ENCODE measurements at places on chromosomes 6 and 20.
A peak's percentile ranks its signal among the peaks of the same experiment; 100 is the strongest.

GRCh38 chr20:20271271-20271670 lies 96.6 kb upstream of the INSM1 start:
- DNase-seq = no peak

GRCh38 chr6:41630069-41630468 lies 8.2 kb upstream of the MDFI start:
- no peak for DNase-seq

- DNase-seq = no peak
These were observed 12.0 kb upstream of the MRPS10 start for GRCh38 chr6:42229506-42230119.

GRCh38 chr6:147262946-147263345 lies 58.7 kb downstream of the STXBP5 start:
- DNase-seq = no peak

DNA sequence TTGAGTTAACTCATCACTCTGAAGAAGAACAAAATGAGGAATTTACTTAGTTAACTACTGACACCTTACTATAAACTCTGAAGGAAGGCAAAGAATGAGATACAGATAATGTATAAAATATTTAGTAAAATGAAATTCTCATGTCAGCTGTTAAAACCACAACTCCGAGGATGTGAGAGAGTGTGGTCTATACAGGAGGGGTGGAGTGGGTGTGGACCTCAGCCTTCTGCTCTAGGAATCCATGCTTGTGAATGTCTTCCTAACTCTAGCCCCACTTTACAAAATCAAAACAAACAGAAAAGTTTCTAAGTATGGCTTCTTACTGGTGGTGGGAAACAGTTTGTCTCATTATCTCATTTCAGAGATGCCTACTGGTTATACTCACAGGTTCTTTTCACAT lies 14.2 kb downstream of the PPP1R14C start:
- DNase-seq = no peak

DNA sequence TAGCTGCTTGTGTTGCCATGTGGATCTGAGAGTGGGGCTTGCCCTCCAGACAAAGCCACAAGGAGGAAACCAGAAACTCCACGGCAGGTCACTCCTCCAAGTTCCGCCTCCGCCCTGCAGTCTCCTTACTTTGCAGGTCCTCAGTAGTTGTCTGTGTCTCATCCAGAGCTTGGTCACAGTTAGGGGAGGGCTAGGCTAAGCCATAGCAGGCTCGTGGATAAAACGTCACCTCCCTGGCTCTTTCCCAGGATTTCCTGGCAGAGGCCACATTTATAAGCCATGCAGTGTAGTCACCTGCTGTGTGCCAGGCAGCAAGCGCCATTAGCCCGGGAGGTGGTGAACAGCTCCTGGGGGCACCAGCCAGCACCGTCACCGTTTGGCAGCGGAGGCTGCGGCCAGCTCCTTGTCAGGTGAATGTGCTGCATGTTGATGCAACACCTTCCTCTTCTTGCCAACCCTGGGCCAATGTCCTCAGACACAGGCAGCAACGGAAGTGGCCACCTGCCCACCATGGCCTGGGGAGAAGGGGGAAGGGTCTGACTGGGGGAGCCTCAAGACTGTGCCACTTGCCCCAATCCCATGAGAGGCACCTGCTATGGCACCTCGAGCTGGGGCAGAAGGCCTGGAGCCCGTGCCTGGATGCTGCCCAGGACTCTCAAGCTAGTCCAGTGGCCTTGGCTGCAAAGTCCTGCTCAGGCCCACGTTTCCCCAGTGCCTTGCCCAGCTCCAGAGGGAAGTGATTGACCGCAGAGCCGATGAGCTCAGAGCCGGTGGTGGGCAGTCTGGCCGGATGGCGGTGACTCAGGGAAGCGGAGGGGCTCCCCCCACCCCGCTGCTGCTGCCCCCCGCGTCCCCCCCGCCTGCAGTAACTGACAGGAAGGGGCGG lies 39.0 kb upstream of the SLCO4A1 start:
- no peak for DNase-seq

GRCh38 chr6:169849396-169849795 lies 98.0 kb downstream of the ERMARD start:
- DNase-seq = no peak

- DNase-seq = no peak
These were observed 13.0 kb upstream of the MUC22 start for GRCh38 chr6:30997301-30997700.

- no peak for DNase-seq
These were observed 283.0 kb downstream of the CDH4 start for GRCh38 chr20:61535091-61535490.

GRCh38 chr20:39452583-39453340 lies 490.6 kb downstream of the DHX35 start:
- no peak for DNase-seq

- no peak for DNase-seq
These were observed 104.4 kb upstream of the FOXP4 start for GRCh38 chr6:41441598-41442351.

DNA sequence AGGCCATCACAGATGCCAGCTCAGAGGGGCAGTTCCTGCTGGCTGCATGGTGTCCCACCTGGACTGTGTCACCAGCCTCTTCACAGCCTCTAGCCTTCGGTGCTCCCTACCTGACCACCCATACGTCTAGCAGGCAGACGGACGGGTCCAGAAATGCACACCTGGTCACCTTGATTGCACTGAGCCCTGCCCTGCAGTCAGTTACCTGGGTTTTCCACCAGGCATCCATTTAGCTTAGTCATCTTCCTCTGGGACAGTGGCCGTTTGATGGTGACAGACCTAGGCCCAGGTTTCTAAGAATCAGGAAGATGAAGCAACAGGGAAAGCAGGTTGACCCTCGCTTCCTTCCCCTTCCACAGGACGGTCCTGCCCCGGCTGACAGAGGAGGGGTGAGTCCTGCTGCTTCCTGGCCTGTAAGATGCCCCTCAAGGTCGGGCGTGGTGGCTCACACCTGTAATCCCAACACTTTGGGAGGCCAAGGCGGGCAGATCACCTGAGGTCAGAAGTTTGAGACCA lies 9.8 kb upstream of the BPI start:
- DNase-seq = no peak

- no peak for DNase-seq
These were observed 83.3 kb upstream of the TNFAIP3 start for GRCh38 chr6:137783710-137784109.

DNA sequence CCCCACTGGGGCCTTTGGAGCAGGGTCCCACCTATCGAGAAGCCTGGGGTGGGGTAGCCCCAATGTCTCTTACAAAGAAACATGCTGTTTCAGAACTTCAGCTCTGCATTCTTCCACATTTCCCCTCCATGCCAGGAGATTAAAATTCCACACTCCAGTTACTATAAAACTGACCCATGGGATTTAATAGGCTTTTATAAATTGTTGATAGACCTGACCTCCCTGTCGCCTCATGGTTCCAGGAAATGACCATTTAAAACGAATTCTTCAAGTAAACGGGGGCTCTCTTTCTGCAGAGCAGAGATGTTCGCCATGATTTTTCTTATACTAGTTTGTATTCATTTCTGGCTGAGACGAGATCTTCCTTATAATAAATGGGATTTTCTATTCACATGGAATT lies 19.3 kb downstream of the RIN2 start:
- DNase-seq = no peak

DNA sequence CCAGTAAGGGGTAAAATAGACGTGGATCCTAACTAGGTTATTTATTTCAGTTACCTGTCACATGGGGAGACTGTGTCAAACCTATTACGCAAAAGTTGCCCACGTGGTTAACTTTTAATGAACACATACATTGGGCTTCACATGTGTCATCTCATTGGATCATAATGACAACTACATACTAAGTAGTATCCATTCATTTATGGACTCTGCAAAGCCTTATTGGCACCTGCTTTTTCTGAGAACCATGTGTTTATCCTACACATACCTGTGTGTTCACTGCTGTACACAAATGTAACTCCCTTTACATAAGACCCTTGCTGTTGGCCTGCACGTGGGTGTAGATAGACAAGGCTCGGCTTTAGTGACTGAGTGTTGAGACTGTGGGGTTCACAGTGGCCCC lies 5.1 kb downstream of the BPIFA1 start:
- DNase-seq = no peak

DNA sequence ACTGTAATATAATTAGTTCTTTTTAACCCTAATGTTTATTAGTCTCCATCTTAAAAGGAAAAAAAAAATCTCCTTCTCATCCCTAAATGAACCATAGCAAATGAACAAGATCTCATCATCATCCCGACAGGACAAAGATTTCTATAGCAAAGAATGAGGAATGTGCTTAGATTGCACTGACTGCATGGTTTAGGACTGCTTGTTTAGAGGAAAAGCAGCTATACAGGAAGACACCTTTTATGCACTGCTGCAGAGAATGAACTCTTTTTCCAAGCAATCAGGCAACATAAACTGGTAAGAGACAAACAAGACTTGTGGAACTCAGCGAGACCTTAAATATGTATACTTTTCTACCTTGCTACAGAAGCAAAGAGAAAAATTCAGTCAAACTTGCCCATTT lies 26.8 kb downstream of the CSNK2A1 start:
- no peak for DNase-seq

GRCh38 chr6:44126320-44127149 lies 717 bp downstream of the MRPL14 start:
- DNase-seq = peak; percentile 56

- DNase-seq = no peak
These were observed 136.5 kb downstream of the DOK5 start for GRCh38 chr20:54611708-54612412.

DNA sequence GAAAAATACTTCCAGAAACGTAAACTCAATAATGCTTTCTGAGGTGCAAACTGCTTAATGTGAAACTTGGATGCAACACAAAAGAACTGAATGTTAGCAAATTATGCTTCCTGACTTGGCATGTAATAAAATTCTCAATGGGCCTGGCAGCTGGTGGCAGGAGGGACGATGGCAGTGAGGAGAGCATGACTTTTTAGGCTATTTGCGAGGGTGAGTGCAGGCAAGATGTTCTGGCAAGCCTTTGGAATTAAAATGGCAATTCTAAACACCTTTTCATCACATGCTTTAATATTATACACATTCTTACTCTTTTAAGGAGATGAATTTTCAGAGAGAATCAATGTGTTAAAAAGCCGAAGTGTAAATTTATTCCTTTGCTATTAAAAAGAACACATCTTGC lies 224.8 kb upstream of the CDH4 start:
- no peak for DNase-seq

DNA sequence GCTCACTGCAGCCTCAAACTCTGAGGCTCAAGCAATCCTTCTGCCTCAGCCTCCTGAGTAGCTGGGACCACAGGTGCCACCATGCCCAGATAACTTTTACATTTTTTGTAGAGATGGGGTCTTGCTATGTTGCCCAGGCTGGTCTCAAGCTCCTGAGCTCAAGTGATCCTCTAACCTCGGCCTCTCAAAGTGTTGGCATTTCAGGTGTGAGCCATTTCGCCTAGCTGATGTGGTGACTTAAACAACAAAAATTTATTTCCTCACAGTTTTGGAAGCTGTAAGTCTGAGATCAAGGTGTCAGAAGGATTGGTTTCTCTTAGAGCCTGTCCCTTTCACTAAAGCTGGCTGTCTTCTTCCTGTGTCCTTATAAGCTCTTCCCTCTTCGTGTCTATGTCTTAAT lies 15.0 kb upstream of the JARID2 start:
- DNase-seq = no peak

GRCh38 chr6:132569170-132569569 lies 952 bp upstream of the TAAR6 start:
- DNase-seq = no peak

- no peak for DNase-seq
These were observed 108.8 kb upstream of the RAB32 start for GRCh38 chr6:146434732-146435390.

- DNase-seq = no peak
These were observed 243.4 kb downstream of the TRDN start for GRCh38 chr6:123393331-123393730.

DNA sequence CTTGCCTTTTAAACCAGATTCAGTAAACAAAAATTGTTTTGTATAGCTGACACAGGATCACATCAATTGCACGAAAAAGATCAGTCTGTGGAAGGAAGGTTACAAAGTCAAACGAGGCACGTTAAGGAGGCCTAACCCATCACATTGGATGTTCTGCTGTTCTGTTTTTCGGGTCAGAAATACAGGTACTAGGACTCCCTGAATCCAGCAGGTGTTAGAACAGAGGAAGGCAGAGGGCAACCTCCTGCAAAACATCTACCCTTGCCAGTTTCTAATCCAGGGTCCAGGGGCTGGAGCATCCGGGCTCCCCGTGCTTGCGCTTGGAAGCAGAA lies 64.6 kb downstream of the PLG start:
- no peak for DNase-seq

DNA sequence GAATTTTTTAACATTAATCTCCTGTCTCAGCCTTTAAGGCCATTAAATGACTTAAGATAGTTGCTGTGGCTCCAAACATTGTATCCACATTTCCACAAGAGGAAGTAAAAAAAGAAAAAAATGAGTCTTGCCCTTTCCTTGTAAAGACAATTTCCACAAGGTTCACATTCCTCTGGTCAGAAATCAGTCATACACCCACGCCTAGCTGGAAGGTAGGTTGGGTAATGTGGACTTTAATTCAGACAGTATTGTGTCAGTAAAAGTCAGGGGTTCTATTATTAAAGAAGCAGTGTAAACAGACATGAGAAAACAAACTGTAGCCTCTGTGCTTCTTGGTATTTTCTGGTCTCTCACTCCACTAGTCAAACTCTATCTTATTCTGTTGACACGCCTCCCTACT lies 682.0 kb downstream of the GRIK2 start:
- no peak for DNase-seq

DNA sequence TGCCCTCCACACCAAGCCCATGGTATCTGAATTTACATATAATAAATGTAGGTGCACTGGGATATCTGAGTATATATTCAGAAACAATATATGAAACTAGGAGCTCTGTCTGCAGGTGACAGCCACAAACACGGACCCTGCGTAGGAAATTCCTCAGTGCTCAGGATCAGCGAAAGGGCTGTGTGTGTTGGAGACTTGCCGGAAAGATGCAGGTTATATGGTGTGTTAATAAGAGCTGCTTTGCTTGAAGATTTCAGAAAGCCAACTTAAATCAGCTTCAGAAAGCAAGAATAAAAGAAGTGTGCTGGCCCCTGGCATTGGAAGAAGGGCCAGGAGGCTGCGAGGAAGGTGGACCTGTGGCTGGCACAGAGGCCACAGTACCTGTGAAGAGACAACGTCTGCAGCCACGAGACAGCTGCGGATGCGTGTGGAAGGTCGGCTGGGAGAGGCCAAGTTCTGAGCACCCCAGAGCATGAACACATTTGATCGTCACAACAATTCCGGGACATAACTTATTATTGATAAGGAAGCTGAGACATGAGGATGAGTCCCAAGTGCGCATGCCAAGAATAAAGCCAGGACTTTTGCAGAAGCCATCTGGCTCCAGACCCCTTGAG lies 183.2 kb downstream of the DLL1 start:
- no peak for DNase-seq

- no peak for DNase-seq
These were observed 41.9 kb downstream of the MRS2 start for GRCh38 chr6:24444588-24444987.

GRCh38 chr6:120960761-120961160 lies 373.5 kb downstream of the TBC1D32 start:
- DNase-seq = no peak

DNA sequence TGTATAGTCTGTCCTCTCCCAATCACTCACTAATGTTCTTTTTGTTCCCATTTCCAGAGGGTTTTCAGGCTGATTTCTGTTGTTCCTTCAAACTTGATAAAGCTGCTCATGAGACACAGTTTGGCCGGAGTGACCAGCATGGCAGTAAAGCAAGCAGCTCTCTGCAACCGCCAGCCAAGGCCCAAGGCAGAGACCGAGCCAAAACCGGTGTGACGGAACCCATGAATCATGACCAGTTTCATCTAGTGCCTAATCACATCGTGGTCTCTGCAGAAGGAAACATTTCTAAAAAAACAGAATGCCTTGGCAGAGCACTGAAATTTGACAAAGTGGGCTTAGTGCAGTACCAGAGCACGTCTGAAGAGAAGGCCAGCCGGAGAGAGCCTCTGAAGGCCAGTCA lies 14.8 kb upstream of the RPL7L1 start:
- no peak for DNase-seq
